T-helper 1 cell (primary cell): ENCODE measurements at places on chromosomes 13 and 19.

- no peak for DNase-seq
Observed at GRCh38 chr13:75687150-75687763, 51.1 kb downstream of the LMO7 start.

- DNase-seq: no peak
Observed at GRCh38 chr19:10321874-10322835, 6.3 kb upstream of the FDX2 start.

DNA sequence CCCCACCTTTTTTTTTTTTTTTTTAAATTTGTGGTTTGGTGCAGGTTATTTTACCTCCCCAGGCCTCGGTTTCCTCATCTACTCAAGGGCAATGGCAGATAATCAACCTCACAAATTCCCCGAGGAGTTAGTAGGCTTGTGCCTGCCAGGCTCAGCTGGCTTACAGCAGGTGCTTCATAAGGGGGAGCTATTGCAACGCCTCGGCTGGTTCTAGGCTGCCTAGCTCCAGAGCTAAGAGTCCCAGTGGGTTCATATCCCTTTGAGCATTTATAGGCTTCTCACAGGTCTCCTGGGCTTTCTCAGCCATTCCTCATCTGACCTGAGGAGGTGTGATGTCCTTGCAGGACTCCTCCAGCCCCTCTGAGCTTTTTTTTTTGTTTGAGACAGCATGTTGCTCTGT is 10.6 kb downstream of the BCKDHA start:
- DNase-seq: no peak

DNA sequence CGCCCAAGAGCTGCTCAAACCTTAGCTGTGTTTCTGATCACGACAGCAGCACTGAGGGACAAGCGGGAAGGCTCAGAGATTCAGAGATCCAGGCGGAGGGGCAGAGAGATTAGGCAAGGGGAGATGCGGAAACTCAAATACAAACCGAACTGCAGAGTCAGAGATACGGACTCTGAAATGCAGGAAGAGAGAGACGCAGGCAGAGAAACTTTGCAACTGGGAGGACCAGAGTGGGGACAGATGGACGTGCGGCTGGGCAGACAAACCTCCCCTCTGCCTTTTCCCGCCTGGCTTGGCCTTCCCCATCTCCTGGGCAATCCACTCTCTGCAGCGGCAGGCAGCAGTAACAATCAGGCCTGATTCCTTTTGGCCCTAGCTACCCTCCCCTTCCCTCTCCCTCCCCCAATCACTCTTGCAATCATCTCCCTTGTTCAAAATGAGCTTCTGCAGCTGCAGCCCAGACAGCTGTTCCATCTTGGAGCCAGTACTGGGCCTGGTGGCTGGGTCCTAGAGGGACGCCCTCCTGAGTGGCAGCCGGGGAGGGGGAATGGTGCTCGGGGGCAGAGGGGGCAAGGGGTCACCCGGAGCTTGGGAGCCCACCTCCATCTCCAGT is 29.7 kb downstream of the OLFM2 start:
- no peak for DNase-seq

GRCh38 chr13:22757530-22758120 is 423.2 kb upstream of the SGCG start:
- no peak for DNase-seq

GRCh38 chr13:76887076-76887563 is 915 bp upstream of the KCTD12 start:
- DNase-seq: no peak

- no peak for DNase-seq
Observed at GRCh38 chr13:46181377-46181839, 569 bp downstream of the LCP1 start.

GRCh38 chr19:3950871-3951861 is 18.3 kb downstream of the NMRK2 start:
- DNase-seq: no peak

GRCh38 chr19:49872245-49873128 is 4.7 kb downstream of the AKT1S1 start:
- DNase-seq: no peak

DNA sequence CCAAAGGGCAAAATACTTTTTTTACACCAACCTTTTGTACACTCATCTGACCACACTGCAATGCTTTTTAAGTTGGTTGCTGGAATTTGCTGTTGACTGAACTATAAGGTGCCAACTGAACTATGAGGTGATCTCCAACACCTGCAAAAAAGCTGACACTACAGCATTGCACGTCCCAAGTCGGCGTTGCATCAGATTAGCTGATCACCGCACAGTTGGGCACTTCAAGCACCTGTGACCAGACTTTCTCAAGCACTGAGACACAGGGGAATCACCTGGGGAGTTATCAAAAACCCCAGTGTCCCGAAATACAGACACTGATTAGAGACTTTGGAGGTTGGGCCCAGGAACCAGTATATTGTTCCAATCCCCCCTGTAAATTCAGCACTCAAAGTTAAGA is 1.1 kb downstream of the NLRP11 start:
- DNase-seq: no peak

- DNase-seq: no peak
Observed at GRCh38 chr19:4390017-4390566, 10.3 kb downstream of the SH3GL1 start.

GRCh38 chr13:98334620-98335205 is 157.6 kb upstream of the RNF113B start:
- DNase-seq: no peak

GRCh38 chr19:4374498-4375163 is 25.7 kb downstream of the SH3GL1 start:
- no peak for DNase-seq

- no peak for DNase-seq
Observed at GRCh38 chr19:29054886-29055675, 157.9 kb downstream of the UQCRFS1 start.

- no peak for DNase-seq
Observed at GRCh38 chr13:78600280-78600883, 3.0 kb downstream of the POU4F1 start.

- no peak for DNase-seq
Observed at GRCh38 chr13:72399351-72399750, 328.1 kb downstream of the MZT1 start.

- DNase-seq: no peak
Observed at GRCh38 chr13:26488236-26489003, 69.1 kb upstream of the WASF3 start.

DNA sequence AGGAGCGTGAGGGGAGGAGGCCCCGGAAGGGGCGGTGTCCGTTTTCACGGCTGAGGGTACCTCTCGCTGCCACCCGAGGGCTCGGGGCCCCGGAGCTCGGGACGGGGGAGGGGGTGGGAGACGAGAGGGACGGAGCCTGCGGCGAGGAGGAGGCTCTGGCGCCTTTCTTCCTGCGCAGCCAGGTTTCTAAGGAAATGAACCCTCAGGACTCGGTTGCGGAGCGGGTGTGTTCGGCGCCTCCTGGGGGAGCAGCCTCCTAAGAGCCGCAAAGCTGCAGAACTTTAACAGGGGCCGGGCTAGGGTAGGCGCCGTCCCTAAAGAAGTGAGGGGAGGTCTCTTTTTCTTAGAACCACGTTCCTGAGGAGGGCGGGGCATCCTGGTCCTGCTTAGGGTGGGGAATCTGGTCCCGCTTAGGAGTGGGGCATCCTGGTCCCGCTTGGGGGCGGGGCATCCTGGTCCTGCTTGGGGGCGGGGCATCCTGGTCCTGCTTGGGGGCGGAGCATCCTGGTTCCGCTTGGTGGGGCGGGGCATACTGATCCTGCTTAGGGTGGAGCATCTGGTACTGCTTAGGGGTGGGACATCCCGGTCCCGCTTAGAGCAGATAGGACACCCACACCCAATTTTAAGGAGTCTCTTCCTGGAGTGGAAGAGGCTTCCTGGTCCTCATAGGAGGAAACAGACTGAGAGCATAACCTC is 6.2 kb downstream of the SYT5 start:
- no peak for DNase-seq

DNA sequence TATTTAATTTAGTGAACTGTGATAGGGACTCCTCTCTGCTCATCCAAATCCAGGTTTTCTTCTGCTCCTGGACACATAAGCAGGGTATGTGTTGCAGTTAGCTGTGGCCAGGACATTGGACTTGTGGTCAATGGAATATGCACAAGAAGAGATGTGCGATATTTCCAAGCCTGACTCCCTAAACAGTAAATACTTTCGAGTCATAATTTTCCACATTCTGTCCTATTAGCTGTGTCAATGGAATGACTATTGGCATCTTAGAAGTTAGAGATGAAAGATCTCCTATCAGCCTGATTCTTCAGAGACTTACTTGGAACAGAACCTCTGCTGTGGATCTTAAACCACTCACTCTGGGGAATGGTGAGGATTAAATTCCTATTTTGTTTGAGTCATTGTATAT is 771.0 kb downstream of the EFNB2 start:
- DNase-seq: no peak

- no peak for DNase-seq
Observed at GRCh38 chr13:42649831-42650230, 75.9 kb downstream of the TNFSF11 start.

- DNase-seq: no peak
Observed at GRCh38 chr13:95505986-95506385, 46.5 kb upstream of the CLDN10 start.

- DNase-seq: no peak
Observed at GRCh38 chr19:46036744-46037128, 4.1 kb downstream of the IGFL4 start.

DNA sequence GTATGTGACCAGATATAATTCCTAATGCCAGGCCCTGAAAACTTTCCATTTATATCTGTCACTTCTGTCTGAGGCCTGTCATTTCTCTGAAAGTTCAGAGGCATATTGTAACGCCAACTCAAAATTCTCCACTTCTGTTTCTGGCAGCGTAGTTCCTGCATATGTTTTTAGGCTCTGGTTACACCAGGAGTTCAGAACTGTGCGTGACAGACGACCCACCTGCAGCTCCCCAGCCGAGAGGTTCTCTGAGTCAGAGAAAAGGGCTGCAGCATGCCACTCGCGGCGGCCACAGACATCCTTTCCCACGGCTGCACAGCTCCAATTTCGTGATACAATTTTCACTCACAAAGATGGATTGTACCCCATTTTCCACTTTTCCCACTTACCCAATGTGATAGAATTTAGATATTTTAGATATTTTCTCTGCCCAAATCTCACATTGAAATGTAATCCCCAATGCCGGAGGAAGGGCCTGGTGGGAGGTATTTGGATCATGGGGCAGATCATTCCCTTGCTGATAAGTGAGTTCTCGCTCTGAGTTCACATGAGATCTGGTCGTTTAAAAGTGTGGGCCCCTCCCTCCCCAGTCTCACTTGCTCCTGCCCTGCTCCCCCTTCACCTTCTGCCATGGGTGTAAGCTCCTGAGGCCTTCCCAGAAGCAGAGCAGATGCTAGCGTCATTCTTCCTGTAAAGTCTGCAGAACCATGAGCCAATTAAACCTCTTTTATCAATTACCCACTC is 308.1 kb downstream of the LIG4 start:
- DNase-seq: no peak

- no peak for DNase-seq
Observed at GRCh38 chr13:23292586-23292985, 111.8 kb downstream of the SGCG start.

GRCh38 chr13:23541221-23541824 is 28.9 kb upstream of the TNFRSF19 start:
- no peak for DNase-seq

DNA sequence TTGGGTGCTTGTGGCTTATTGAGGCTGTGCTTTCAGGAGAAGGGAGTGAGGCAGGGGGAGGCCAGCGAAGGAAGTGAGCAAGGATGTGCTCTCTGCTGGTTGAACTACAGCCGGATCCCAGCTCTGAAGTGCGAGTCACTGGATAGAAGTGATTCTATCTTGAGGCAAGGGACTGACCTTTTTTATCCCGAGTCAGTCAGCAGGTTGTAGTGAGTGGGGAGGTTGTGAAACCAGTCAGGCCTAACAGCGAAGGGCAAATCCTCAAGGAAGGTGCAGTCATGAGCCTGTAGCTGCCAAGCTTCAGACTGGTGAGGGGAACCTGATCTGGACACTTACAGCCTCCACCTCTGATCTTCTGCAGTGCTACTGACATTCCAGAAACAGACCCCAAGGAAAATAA is 18.6 kb downstream of the SCEL start:
- no peak for DNase-seq

DNA sequence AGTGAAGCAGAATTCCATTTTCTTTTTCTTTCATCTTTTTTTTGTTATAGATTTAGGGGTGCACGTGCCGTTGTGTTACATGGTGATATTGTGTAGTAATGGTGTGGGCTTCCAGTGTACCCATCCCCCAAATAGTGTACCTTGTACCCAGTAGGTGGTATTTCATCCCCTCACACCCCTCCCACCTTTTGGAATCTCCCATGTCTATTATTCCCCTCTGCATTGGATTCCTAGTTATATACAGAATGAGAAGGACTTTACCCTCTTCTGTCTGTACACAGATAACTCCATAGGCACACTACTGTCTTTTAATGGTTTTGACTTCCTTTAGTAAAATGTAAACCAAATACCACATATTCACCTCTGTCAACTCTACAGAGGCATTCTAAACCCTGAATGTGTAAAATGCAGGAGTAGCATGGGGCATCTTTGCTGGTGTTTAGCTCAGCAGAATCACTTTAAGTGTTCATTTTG is 28.0 kb downstream of the FRY start:
- no peak for DNase-seq

DNA sequence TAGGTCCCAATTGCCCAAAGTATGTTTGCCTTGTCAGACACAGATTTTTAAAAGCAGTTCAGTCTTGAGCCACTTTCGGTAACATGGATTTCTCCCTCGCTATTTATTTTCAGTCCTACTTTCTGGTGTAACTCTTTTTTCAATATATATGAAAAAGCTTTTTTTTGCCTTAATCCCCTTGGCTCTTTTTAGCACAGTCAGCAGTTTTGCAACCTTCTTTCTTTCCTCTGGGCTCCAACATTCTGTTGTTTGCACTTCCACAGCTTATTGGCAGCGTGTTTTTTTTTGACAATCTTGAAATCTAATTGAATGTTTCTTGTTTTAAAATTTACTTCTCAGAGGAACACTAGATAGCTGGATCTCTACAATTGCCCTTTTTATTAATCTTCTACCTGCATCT is 429.3 kb upstream of the NBEA start:
- no peak for DNase-seq

DNA sequence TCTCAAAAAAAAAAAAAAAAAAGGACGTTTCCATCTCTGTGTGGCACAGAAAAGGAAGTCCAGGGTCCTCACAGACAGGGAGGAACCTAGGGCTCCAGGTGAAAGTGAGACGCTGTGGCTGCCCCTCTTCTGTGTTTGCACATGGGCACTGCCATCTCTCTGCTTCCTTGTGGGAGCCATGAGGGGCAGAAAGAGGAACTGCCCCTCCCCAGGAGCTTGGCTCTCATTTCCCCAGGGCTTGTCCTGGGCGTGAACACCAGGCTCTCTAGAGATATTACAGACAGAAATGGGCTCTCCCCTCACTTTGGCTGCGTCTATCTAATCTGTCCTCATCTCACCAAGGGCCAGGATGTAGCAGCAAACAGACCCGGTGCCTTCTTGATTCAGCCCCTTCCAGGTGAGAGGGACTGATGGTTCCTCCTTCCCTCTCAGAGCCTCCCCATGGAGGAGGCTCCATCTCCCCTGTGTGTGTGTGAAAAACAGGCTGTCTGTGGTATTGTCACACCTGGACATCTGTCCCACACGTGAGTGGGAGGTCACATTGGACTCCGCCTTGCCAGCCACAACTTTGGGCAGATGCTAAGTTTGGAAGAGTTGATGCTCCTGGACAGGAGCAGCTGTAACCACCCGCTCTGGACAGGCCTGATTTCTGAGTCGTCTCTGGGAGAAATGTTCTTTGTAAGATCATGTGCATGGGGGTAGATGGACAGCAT is 840 bp upstream of the LILRA4 start:
- DNase-seq: no peak

GRCh38 chr13:20190481-20191310 is 2.0 kb downstream of the GJB2 start:
- no peak for DNase-seq

- DNase-seq: no peak
Observed at GRCh38 chr19:710767-711166, 2.0 kb downstream of the PALM start.
